ENCODE measurements at places on chromosomes 1 and 21. TPM values are rescaled to one million over a fixed set of nuclear protein-coding genes. Genes with fewer than 3 reads are reported as not detected.

- no peak for DNase-seq
Measured at GRCh38 chr1:225451840-225452515, 24.1 kb upstream of the LBR start.

DNA sequence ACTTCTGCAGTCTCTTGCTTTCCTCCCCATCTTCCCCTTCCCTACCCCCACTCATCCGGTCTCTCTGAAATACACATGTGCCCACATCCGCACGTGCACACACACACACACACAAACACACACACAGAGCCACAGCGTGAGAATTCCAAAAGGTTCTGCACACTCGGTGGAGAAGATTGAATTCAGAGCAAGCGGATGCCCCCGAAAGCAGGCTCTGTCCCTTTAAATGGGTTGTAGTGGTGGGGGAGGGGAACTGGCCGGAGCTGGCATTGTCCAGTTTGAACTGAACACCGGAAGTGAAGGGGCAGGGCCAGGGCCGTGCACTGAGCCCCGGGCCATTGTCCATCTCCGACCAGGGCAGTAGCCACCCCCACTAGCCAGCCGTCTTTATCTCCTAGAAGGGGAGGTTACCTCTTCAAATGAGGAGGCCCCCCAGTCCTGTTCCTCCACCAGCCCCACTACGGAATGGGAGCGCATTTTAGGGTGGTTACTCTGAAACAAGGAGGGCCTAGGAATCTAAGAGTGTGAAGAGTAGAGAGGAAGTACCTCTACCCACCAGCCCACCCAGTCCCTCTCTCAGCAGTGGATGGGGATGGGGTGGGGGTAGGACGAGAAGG, 1.3 kb upstream of the LIN28A start:
- DNase-seq = no peak

DNA sequence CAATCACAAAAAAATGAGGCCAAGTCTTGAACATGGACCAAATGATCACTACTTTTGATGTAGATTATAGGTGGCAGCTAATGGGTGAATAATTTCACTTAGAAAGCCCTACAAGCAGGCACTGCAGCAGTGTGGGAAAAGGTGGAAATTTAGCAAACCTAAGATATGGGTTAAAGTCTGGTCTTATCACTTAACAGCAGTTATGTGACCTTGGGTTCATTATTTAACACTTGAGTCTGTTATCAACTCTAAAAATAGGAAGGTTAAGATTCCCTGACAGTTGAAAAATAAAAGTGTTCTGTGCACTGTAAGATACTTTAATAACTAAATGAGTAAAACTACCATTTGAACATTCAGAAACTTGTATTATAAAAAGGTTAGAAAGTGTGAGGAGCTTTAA, 47.5 kb downstream of the SSX2IP start:
- DNase-seq = no peak

DNA sequence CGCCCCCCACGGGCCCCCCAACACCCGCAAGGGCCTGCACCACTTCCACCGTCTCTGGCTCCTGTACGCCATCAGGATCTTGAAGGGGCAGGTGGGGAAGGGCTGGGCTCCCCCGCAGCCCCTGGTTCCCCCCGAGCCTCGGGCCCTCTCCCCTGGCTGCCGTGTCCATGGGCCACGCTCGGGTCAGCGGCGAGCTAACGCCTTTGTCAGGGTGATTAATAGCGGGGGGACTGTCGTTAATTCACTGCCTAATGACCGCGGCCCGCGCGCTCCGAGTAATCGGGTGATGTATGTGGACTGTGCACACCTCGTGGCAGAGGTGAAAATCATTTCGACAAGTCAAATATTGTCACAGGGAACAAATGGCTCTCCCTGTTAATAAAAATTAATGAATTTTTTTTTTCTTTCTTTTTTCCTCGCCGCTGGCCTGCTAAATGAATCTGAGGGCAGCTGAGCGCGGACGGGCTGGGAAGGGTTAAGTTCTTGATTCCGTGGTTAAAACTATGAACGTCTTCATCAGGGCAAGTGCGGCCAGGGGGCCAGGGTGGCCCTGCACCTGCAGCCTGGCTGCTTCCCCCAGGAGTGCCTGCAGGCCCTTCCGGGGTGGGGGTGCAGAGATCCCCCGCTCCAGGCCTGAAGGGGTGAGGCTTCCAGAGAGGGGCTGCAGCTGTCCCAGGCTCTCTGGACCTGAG, 100.8 kb downstream of the PRDM16 start:
- no peak for DNase-seq

DNA sequence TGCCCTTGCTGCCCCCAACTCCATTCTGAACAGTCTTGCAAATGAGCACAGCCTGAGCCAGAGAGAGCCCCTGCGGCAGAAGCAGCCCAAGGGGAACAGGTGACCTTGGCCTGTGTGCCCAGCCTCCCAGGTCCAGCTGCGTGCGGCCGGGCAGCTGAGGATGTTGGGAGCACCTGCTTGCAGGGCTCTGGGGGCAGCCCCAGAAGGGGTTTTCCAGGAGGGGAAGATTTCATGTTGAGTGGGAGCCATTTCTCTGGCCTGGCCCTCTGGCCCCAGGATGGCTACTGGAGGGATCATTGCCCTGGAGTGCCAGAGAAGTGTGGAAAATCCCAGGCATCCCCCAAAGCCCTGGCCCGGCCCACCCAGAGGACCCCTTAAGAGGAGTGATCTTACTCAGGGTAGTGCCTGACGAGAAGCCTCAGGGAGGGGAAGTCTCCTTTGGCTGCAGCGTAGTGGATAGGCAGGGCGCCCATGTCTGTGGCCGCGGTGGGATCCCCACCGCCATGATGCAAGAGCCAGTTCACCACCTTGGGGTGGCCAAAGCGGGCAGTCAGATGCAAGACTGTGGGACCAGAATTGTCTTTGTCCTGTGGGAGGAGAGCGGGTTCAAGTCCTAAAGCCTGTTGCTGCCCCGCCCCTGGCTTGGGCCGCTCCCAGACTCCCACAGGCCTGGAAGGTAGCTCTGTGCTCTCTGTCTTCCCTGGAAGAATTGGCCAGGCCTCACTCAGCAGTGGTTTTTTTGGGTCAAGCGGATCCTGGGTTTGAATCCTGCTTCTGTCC, 20.6 kb upstream of the RNU1-4 start:
- DNase-seq = no peak

DNA sequence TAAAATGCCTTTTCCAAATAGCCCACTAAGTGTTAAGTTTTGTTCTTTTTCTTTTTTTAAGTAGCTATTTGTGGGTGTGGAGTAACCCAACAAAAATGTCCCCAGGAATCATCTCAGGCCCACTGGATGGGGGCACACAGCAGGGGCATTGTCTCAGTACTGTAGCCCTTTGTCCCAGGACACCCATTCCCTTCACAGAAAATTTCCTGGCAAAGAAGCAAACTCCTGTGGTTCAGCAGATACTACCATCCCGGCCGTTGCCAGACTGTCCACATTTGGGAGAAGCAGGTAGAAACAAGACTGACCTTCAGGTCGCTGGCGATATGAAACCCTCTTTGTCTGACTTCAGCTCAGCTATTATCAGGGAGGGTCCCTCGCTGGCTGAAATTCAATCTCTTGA, 23.7 kb upstream of the SRRM1 start:
- DNase-seq = no peak

GRCh38 chr1:222105393-222105737, 363.5 kb upstream of the DUSP10 start:
- no peak for DNase-seq

GRCh38 chr1:25572708-25573590, 29.5 kb downstream of the LDLRAP1 start:
- no peak for DNase-seq

DNA sequence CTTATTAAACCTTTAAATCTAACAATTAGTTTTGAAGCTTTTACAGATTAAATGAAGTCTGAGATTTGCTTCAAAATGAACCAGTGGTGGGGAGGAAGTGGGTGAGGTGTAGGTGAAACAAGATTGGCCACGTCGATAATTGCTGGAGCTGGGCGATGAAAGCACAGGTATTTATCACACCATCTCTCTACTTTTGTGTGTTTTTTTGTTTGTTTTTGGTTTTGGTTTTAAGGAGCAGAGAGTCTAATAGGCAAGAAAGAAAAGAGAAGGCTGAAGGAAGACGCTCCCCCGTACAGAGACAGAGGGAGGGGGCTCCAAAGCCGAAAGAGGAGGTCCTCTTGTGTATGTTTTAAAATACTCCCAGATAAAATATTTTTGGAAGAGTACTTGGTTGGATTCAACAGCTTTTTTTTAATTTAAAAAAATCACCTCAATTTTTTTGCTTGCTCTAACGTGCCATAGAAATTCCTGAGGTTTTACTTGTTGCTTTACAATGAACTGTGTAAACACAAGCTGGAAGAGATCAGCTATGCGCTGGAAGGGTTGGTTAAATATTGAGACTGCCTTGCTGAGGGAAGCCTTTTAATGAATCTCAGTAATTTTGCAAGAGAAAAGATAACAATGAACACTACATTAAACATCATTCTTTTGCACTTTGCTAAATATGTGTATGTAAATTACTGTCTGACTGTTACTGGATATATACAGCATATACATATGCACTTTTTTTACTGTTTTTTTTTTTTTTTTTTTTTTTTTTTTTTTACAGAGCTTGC, 6.7 kb upstream of the LGALS8 start:
- DNase-seq = peak; percentile 61

DNA sequence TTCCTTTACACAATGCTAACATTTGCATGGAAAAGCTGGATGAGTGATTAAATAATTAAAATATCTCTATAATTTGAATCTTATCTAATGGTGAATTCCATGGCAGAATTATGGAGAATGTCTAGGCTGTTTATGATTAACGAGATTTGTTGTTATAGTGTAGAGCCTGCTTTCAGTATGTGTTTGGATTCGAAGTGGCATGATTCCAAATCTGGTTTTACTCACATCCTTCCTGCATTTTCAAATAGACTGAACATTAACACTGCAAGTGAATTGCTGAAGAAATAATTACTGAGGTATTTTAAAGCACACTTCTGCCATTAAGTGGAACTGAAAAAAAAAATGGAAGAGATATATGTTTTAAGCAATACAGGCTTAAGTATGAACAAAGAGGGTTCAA, 5.1 kb upstream of the NEK7 start:
- DNase-seq = no peak

- no peak for DNase-seq
Measured at GRCh38 chr1:113197719-113198330, 124.8 kb downstream of the LRIG2 start.

- DNase-seq = no peak
Measured at GRCh38 chr1:213861841-213862240, 125.9 kb upstream of the PROX1 start.

- DNase-seq = no peak
Measured at GRCh38 chr1:219472596-219472995, 140.3 kb downstream of the ZC3H11B start.

GRCh38 chr1:192933744-192934143, 124.9 kb downstream of the RGS2 start:
- no peak for DNase-seq

DNA sequence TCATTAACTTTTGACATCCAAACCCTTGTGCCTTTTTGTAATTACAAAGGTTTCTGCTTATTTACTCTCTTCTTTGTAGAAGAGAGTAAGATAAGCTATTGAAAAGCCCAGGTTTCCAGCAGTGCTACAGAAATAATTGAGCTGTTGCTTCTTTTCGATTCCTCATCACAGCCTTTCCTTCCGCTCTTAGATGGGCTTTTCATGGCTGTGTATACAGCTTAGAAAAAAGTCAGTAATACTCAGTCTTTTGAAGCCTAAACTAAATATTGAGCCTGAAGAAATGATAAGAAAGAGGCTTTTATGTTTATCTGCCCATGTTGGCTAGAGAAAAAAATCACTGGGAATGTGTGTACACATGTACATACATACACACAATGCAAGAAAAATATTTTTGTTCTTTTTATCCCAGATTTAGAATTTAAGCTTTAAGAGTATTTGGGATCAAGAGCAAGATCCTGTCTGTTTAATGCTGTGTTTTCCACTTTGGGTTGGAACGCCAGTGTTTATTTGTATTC, 172.4 kb downstream of the VPS13D start:
- DNase-seq = no peak

Gene ITGB2
- polyA plus RNA-seq = 16.9 TPM

Gene KRTAP21-2
- polyA plus RNA-seq = not detected

Gene SLAMF9
- not detected for polyA plus RNA-seq

Gene NBPF6
- polyA plus RNA-seq = not detected

Gene MSH4
- 0.21 TPM for polyA plus RNA-seq

Data from renal pelvis (tissue), 12 donors.